NCI-H1436 treated with DMSO at 0.1 percent for 48 hours (cell line): ENCODE measurements at places on chromosomes 5 and 9.

GRCh38 chr5:64666078-64666477 lies 24.2 kb upstream of the SHISAL2B start:
- DNase-seq: no peak

GRCh38 chr5:168168978-168169698 lies 122.3 kb upstream of the WWC1 start:
- no peak for DNase-seq

GRCh38 chr9:86238861-86239770 lies 20.3 kb downstream of the C9orf153 start:
- DNase-seq: no peak

DNA sequence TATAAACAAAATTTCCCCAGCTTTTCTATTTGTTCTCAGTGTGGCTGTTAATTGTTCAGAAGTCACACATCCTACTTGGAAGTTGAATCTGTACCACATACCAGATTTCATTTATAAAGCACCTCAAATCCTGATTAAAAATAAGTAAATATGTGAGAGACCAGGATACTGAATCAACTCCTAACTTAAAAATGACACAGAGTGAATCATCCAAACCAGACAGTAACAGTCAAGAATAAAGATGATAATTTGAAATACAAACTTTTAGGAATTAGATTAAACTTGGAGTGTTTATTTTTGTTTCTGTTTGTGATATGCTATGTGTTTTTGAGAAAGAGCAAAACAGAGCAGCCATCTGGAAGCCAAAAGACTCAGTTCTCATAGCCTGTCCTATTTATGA lies 633.2 kb upstream of the RORB start:
- DNase-seq: no peak

DNA sequence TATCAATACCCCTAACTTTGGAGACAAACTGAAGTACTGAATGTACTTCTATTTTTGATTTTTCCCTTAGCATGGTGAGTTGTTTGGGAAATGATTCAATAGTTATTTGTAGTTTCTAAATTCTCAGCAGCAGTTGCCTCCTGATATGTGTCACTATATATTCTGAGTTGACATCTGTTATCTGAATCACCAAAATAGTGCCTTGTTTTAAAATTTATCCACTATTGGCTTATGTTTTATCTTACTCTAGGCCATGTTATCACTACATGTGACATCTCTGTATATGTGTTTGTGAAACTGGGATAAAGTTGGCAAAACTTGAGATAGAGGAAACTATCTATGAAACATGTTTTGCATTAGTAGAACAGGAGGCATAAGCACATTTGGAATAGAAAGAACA lies 317.6 kb downstream of the TLE4 start:
- no peak for DNase-seq
